Activated T-helper 1 cell treated with anti-CD3 and anti-CD28 coated beads, Interleukin-12 subunit alpha, Interleukin-12 subunit beta, Interleukin-2, Interleukin-4 antibody, amounts not matched to agents 30 ng/mL and 10 ng/mL and 1 ng/mL, durations not matched to agents 14 hours and 24 hours and 36 hours (primary cell): ENCODE measurements at places on chromosomes 2 and 18. TPM values are rescaled to one million over a fixed set of nuclear protein-coding genes. Genes with fewer than 3 reads are reported as not detected.

DNA sequence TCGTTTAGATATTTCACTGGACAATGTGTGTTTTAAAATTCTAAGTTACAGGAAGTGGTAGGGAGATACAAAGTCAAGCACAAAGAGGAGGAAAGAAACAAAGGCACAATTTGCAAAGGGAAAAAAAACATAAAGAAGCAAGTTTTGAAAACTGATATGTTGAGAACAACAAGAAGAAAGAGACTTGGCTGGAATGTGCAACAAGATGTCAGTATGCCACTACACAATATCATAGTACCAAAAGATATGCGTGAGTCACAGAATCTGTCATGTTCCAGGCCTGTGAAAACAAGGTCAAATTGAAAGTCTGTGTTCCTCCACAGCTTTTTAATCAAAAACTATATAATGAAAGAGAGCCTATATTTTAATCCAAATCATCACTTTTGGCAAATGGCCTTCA, 12.0 kb downstream of the EXOC6B start:
- no peak for DNase-seq

GRCh38 chr2:60000686-60001085, 552.8 kb downstream of the BCL11A start:
- no peak for DNase-seq

- DNase-seq: no peak
These were observed 95.4 kb downstream of the PTRHD1 start for GRCh38 chr2:24697792-24698191.

DNA sequence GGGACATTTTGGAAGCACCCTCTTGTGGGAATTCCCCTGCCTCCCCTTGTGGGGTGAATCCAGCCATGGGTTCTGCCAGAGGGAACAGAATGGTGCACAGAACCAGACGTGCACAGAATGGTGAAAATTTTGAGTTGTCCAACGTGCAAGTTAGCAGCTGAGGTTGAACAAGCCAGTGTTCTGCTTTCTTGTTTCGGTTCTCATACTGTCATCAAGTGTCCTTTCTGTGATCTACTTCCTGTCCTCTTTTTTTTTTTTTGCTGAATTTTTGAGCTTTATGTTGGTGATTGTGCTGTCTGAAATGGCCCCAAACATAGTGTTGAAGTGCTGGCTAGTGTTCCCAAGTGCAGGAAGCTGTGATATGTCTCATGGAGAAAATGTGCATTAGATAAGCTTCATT, 21.5 kb upstream of the REEP1 start:
- no peak for DNase-seq

BCL11A gene
- total RNA-seq: not detected in 2 replicates

- no peak for DNase-seq
These were observed 3.7 kb upstream of the UGT1A6 start for GRCh38 chr2:233689031-233689430.

GRCh38 chr2:216379977-216380376, 7.7 kb upstream of the MARCHF4 start:
- DNase-seq: no peak

DNA sequence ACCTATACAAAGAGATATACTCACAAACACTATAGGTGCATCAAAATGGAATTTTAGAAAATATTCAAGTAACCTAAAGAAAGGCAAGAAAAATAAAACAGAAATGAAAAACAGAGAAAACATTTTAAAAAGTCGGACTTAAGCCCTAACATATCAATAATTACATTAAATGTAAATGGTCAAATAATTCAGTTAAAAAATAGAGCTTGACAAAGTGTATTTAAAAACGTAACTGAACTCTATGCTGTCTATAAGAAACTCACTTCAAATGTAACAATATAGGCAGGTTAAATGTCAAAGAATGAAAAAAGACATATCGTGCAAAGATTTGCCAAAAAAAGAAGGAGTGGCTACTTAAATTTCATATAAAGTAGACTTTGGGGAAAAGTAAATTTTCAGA, 163.9 kb downstream of the ACOXL start:
- no peak for DNase-seq

DNA sequence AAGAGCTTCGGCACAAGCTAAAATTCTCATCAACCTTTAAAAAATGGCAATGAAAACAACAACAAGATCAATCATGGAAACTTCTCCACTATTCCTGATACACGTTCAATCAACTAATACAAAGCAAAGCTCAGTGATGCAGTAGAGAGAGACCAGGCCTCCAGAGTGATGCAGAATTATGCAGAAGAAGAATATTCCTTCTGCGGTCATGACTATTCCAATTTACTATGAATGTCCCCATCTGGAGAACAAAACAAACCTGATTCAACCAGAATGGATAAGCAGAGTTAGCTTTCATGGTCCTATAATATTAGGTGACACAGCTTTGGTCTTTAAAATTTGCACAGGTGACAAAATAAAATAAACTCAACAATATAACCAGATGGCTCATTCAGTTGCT, 12.5 kb upstream of the MBOAT2 start:
- no peak for DNase-seq

DNA sequence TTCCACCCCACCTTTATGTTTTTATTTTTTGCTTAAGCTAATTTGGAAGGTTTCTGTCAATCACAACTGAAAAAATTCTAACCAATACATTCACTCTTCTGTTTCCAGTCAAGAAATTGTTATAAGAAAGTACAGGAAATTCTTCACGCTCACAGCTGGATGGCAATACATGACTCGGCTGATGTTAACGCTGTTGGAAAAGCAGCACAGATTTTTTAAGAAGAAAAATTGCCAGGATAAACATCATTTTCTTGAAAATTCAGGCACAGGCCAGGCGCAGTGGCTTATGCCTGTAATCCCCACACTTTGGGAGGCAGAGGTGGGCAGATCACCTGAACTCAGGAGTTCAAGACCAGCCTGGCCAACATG, 46.1 kb downstream of the STPG4 start:
- no peak for DNase-seq

GMCL1 gene
- 25.6 and 32.8 TPM in 2 replicates for total RNA-seq

- no peak for DNase-seq
These were observed 169.6 kb downstream of the KCNS3 start for GRCh38 chr2:18047896-18048657.

COL5A2 gene
- 0.08 and 0.22 TPM in 2 replicates for total RNA-seq
